NCI-H748 treated with DMSO at 0.1 percent for 48 hours (cell line): ENCODE measurements at places on chromosomes 2 and 18.

DNA sequence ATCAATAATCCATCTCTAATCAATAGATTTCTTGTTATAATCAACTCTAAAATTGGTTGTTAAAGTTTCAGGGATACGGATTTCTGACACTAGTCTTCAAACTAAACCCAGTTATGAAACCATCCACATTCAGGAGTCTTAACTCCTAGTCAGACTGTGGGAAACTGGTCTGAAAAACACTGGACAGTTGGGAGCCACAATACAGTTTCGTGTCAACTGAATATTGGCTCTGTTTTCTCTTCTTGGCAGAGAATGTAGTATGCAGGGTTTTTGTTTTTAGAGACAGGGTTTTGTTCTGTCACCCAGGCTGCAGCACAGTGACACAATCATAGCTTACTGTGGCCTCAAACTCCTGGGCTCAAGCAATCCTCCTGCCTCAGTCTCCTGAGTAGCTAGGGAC lies 123.1 kb downstream of the RTTN start:
- DNase-seq: no peak

- no peak for DNase-seq
Observed at GRCh38 chr2:24352664-24353063, 7.7 kb downstream of the ITSN2 start.

- no peak for DNase-seq
Observed at GRCh38 chr18:3179430-3180089, 40.2 kb downstream of the MYOM1 start.

- no peak for DNase-seq
Observed at GRCh38 chr2:98577313-98577712, 31.0 kb downstream of the COA5 start.

- DNase-seq: no peak
Observed at GRCh38 chr2:176508374-176508773, 239.1 kb downstream of the MTX2 start.

- DNase-seq: no peak
Observed at GRCh38 chr2:172860336-172860707, 124.7 kb downstream of the RAPGEF4 start.
